ENCODE measurements at places on chromosomes 7 and 10.

- no peak for DNase-seq
Observed at GRCh38 chr10:97024168-97025073, 161.3 kb downstream of the SLIT1 start.

DNA sequence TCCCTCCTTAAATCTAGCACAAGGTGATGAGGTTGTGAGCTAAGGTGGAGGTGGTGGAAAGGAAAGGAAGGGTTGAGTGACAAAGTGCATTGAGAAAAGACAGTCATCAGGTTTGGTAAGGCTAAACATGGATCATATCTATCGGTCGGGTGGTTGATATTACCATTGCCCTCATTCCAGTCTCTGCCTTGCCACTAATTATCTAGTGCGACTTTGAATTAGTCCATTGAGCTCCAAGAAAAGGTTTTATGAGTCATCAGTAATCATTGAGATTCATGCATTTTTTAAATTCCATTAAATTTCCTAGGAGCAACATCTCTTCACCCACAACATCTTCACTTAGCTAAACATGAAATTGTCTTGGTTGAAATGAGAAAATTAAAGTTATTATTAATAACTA is 68.9 kb upstream of the FRMD4A start:
- no peak for DNase-seq

GRCh38 chr10:3396116-3396515 is 223.5 kb upstream of the PITRM1 start:
- no peak for DNase-seq

DNA sequence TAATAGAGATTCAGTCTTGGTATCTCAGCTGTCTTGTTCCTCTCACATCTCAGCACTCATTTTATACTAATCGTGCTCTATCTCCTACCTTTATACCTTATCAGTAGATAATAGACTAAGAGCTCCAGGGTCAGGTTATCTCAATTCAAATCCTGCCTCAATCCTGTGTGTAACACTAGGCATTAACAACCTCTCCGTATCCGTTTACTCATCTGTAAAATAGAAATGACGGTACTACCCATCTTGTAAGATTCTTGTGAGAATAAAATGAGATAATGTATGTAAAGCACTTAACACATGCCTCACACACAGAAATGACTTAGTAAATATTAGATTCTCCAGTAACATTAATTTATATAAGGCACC is 622 bp upstream of the P4HA1 start:
- no peak for DNase-seq

DNA sequence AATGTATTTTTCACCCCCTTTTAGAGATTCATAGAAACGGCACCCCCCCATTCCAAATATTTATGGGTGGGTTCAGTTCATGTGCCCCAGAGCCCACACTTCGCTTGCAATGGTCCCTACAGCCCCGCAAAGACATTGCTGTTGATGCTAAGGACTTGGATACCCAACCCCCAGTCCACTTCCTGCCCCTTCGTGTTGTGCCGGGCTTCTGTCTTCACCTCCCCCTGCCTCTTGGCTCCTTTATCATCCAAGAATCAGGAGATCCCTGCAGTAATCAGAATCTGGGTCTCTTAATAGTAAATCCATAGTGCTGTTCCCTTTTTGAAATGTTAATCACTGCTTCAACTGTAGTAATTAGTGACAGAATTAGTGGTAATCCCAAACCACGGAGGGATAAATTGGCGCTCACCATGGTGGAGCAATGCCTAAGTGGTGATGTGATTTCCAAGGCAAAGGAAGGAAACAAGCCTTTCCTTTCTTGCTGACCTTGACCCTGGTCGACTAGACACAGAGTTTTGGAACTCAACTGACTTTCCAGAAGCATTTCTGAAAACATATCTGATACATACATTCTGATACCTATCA is 67.7 kb downstream of the HK1 start:
- no peak for DNase-seq

DNA sequence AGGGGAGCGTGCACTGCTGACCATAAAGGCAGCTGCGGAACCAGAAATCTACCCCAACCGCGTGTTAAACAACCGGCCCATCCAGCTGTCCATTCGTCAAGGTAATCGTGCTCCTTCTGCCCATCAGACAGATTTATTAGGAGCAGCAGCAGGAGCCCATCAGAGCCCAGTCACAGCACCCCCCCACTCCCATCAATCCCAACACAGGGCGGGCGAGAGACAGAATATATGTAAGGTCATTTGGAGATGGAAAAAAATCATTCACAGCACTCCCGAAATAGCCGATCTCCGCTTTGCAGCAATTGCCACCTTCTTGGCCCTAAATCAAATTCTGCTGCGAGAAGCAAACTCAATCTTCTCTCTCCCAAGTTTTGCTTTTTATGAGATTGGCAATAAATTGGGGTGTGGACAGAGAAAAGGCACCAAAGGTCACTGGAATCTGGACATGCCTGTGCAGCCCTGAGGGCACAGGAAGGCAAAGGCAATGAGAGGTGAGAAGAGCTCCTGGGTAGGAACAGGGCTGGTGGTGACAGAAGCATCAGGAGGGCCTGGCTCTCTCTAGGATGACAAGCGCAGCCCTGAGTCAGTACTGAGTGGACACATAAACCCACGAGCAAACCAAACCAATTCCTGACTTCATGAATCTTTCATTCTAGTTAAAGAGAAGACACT is 145.0 kb upstream of the ZMIZ1 start:
- DNase-seq, result no peak

DNA sequence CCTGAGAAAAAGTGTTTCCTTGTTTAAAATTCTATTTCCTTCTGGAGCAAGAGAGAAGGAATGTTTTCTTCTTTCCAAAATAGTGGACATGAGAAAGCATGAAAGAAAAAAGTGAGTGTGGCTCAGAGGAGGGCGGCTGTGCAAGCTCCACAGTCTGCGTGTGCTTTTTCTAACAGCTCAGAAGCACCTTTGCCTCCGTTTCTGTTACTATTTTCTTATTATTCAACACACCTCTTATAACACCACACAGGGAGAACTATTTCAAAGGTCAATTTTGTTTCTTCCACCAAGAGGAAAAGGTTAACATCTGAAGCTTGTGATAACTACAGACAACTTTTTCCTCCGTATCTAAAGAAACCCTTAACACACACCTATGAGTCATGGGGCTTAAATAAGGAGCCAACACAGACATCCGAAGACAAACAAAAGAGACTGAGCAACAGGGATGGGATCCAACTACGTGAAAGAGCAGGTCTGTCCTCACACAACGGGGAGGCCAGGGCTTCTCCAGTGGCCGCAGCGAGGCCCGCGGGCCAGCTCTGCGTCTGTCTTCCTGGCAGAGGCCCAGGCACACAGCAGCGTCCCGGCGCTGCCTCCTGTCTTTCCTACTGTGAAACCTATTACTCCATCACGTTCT is 36.2 kb upstream of the NCAPG2 start:
- no peak for DNase-seq

DNA sequence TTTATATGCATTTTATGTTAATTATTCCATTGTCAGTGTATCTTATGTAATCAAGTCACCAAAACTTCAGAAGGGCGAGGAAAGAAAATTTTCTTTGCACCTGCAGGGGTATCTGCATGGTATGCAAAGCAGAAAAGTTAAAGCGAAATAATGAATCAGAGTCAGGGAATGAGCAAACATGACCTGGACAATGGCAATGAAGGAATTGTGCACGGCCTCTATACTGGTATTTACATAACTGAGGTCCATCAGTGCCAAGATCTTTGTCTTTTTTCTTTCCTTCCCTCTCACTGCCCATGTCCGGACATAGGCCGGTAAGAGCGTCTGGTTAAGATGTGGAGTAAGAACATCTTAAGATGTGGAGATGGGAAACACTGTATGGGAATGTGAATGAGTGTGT is 14.4 kb upstream of the AKR1C3 start:
- DNase-seq, result no peak

DNA sequence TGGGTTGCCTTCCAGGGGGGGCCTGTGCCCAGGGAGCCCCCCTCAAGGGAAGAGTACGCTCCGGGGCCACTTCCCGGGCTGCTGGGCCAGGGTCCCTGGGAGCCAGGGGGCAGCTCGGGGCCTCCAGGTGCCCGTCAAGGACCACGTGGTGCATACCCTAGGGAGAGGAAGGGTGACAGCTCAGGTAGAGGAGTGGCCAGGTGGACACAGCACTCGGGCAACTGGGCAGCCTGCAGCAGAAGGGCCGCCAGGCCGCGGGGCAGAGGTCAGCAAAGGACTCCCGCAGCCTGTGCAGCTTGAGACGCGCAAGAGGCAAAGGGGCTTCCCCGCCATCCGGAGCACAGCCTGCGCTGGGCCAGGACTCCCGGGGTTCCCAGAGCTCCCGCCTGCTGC is 26.4 kb downstream of the AP5Z1 start:
- no peak for DNase-seq

- DNase-seq, result no peak
Observed at GRCh38 chr10:103111031-103111917, 81.8 kb downstream of the NT5C2 start.

GRCh38 chr10:80055760-80056159 is 22.7 kb upstream of the TMEM254 start:
- DNase-seq, result no peak

DNA sequence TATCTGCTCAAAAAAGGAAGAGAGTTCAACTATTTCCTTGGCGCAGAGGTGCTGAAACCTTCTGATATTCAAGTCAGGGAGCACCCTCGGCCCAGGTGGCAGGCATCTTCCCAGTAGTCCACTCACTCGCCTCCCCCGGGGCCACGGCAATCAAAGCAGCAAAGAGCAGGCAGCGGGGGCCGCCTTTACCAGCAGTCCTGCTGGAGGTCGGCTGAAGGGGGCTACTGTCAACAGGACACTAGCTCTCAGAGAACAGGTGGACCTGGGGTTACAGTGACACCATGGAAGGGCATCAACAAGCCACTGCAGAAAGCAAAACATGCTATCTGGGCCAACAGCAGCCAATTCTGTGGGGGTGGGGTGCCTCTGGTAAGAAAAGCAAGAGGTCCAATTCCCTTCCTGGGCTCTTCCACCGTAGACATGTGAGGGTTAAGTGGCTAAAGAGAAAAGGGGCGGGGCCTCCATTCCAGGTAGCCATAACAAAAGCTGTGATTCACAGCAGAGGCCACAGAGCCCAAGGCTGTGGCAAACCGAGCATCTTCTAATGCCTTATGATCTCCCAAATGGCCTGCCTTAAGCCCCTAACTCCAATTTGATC is 9.4 kb downstream of the FZD9 start:
- DNase-seq, result no peak

- DNase-seq, result no peak
Observed at GRCh38 chr7:35828817-35829216, 28.0 kb downstream of the SEPTIN7 start.

DNA sequence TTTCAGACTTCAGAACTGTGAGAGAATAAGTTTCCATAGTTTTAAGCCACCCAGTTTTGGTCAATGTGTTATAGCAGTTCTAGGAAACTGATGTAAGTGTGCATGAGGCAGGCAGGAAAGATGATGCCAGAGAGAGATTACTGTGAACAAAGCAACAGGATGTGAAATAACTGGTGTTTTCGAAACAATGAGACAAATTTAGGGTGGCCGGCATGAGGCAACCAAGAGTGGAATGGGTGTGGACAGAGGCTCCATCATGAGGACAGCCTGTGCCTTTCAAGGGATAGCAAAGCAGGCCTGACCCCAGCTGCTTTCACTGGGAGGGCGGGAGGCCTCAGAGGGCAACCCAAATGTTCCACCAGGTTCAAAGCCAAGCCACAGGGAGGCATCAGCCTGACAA is 67.3 kb upstream of the UCN3 start:
- no peak for DNase-seq

DNA sequence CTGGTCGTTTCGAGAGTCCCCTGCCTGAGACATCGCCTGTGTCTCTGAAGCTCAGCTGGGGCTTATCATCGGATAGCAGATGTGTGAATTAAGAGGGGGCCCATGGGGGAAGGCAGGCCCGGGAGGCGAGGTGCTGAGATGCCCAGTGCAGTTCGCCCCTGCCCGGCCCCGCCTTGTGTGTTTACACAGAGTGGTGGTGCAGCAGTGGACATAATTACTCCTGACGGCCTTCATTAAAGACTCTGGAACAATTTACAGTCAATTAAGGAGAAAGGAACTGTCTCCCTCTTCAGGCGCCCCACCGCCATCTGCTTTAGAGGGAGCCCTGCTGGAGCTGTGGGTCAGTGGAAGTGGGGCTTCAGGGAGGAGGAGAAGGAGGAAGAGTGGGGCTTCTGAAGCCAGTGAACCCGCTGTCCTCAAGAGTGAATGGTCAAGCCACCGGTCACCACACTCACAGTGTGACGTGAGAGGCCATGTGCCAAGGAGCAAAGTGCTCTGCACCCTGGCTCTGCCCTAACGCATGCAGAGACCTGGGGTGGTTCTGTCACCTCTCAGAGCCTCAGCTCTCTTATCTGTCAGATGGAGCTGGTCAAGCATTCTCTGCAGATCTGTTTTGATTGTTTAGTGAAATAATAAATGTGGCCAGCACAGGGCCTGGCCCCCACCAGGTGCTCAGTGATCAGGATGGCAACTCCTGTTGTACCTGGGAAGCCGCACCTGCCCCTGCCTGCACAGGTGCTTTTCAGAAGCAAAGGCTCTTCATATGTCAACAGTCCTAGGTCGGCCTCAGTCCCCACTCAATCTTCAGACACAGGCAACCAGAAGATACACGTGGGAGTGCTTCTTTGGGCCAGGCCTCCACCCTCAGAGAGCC is 65.6 kb downstream of the CDH23 start:
- DNase-seq, result peak; percentile 53

Data from NCI-H748 treated with DMSO at 0.1 percent for 48 hours (cell line).